ENCODE measurements at places on chromosomes 3 and 15.

DNA sequence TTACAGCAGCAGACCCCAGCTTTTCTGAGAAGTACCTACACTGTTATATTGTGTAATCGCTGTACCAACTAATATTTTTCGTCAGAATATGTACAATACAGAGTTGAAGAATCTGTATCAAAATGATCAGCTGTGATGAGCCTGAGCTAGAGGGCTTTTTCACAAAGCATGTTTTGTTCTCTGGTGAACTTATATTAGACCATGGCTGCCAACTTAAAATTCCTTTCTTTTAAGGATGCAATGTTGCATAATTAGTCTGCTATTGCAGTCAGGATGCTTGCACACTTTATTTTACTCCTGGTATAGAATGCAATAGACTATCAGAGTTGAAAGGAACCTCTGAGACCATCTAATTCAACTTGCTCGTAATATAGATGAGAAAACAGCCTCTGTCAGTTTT lies 127.8 kb downstream of the RBMS3 start:
- no peak for DNase-seq

DNA sequence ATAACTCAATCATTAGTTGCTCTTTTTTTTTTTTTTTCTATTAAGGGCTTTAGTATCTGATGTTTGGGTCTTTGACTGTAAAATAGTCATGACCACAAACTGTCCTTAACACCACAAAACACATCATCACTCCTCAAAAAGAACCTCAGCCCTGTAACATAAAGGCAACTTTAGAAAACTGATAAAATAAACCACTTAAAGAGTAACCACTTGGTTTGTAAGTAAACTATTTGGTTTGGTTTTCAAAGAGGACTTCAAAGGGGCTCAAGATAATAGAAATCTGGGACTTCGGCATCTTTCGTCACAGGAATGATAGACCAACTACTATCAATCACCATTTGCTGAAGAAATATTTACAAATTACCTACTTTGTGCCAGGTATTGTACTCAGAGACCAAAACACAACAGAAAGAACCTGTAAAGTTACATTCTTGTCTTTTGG lies 167.8 kb downstream of the FOXP1 start:
- no peak for DNase-seq

DNA sequence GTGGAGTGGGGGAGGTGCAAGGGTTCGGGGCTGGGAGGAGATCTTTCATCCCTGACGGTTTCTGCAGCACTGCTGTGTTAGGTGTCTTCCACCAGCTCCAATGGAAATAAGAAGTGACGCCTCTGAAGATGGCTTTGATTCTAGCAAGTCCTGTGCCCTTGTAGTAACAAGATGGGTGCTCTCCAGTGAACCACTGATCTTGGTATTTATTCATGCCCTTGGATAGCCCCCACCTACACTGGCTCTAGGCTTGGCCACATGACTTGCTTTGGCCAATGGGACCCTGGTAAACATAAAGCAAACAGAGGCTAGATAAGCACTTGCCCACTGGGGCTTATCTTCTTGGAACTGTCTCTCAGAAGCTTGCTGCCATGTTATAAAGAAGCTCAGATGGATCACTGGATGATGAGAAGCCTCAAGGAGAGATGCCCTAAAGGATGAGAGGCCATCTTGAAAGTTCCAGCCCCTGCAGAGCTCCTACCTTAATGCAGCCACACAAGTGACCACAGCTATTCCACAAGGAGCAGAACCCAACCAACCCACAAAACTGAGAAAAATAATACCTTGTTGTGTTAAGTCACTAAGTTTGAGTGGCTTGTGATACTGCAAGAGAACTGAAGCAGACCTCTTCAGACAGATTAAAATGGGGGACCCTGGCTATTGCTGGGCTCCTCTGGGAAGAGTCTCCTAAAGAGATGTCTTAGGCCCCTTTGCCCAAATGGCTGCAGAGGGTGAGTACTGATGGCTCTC lies 137.9 kb downstream of the PDCD6IP start:
- no peak for DNase-seq

GRCh38 chr15:64895285-64896065 lies 16.2 kb upstream of the ANKDD1A start:
- DNase-seq, result no peak

DNA sequence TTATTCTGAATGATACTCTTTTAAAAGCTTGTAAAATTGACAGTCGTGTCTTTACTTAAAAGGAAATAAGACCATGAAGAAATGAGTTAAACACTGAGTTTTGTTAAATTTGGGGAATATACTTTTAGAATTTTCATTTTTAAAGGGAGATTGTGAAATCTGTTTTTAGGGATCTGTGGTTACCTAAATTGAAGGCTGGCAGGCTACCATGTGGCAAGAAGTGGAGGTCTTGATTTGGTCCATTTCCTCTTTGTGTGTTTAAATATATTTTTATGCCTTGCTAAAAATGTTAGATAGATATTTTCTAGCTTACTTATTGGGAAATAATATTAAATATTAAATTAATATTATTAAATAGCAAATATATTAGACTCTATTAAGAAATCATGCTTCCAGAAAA lies 36.6 kb upstream of the SLC22A13 start:
- DNase-seq, result no peak

GRCh38 chr3:177448987-177449359 lies 251.7 kb upstream of the TBL1XR1 start:
- no peak for DNase-seq

GRCh38 chr3:86766331-86766730 lies 224.6 kb downstream of the VGLL3 start:
- DNase-seq, result no peak

DNA sequence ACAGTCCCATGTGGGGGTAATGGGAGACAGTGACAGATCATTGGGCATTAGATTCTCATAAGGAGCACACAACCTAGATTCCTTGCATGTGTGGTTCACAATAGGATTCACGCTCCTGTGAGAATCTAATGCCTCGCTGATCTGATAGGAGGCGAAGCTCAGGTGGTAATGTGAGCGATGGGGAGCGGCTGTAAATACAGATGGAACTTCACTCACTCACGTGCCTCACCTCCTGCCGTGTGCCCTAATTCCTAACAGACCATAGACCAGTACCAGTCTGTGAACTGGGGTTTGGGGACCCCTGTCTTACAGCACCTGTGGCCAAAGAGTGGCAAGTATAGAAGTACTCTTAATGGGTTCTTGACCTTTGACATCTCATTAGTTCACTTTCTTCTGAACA lies 554.7 kb downstream of the FOXP1 start:
- no peak for DNase-seq

DNA sequence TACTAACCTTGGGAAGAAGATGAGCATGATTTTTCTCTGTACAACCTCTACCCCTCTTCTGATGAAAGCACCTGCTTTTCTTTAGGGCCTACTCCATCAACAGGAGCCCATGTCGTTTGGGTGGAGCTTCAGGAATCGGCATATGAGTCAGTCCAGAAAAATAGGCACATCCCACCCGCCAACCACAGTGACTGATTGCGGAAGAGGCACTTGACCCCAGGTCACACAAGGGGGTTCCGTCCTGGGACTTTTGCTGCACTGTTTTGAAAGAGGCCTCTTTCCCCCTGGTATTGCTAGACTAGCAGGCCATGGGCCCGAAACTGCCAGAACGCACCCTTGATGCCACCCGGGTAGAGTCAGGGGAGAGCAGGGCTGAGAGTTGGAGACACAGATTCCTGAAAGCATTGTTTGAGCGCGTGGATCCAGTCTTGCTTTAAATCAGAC lies 19.3 kb upstream of the NRROS start:
- DNase-seq, result no peak

DNA sequence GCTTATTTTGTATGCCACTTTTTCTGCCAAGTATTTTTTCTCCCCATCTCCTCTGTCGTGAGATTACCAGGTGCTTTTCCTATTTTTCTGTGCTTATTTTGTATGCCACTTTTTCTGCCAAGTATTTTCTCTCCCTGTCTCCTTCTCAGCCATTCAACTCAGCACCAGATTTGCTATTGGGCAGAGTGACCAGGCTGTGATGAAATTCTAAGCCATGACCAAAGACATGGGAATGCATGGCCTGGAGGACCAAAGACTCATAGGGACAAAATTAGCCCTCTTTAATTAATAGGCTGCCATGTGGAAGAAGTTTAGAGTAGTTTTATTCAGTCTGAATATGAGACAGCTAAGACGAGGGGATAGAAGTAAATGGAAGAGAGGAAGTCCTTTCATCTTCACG lies 257.4 kb downstream of the SQOR start:
- DNase-seq, result no peak

DNA sequence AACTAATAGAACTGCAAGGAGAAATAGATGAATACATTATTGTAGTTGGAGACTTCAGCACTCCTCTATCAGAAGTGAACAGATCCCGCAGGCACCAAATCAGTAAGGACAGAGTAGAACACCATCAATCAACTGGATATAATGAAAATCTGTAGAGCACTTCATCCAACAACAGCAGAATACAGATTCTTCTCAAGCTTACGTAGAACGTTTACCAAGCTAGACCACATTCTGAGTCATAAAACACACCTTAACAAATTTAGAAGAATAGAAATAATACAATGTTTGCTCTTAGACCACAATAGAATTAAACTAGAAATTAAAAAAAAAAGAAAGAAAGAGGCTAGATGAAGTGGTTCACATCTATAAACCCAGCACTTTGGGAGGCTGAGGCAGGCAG lies 70.7 kb upstream of the NEDD4 start:
- no peak for DNase-seq

DNA sequence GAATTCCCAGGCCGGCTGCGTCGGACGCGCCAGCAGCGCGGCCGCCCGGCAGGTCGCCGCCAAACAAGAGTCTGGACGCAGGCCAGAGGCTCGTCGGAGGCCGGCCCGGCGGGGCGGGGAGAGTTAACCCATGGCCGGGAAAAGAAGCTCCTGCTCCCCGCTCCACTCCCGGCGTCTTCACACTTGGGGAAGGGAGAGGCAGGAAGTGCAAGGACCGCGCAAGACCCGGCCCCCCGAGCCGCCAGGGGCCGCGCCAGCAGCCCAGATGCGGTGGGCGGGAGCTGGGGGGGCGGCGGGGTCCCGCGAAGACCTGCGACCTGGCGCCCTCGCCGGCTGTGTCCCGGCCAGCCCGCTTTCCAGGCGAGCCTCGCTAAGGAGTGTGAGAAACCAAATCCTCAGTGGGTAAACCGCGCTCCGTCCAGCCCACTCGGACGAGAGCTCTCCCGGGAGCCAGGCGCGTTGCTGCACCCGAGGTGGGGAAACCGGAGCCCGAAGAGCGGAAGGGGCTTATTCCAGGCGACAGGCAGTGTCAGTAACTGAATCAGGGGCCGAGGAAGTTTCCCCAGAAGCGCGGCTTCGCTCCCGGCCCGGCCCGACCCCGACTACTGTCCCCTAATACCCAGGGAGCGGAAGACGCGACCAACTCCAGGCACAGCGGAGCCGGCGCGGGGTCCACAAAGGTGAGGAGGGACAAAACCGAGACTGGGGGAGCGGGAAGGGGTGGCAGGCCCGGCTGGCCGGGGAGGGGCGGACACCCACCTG lies 721 bp downstream of the ADAMTS7 start:
- DNase-seq, result no peak

DNA sequence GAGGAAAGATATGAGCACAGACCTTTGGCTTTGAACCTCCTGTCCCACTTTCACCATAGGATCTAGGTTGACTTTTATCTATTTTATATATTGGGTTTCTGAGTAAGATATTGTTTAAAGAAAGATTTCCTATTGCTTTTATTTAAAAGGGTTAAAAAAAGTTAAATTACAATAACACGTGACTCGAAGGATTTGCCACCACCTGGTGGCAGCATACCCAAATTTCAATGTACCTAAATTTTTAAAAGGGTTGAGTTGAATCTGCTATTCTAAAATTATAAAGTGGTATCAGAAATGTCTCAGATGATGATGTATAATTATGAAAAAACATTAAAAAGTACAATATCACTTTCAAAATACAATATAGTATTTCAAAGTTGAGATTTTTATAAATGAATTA lies 368.4 kb downstream of the MECOM start:
- no peak for DNase-seq

DNA sequence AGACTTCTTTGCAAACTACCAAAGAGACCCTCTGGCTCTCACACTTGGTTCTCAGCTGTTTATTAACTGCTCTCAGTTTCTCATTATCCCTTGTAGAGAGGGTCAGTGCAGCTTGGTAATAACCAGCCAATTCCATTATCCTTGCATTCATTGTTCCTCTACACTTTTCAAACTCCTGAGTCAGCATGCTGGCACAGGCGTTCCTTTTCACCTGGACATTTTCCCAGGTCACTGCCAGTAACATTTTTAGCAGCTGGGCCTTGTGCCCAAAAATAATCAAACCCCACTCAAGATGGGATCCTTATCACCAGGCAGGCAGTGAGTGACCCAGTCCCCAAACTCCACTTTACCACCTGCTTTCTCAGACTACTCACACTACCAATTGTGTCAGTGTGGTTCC lies 4.8 kb upstream of the SUMF1 start:
- DNase-seq, result no peak

DNA sequence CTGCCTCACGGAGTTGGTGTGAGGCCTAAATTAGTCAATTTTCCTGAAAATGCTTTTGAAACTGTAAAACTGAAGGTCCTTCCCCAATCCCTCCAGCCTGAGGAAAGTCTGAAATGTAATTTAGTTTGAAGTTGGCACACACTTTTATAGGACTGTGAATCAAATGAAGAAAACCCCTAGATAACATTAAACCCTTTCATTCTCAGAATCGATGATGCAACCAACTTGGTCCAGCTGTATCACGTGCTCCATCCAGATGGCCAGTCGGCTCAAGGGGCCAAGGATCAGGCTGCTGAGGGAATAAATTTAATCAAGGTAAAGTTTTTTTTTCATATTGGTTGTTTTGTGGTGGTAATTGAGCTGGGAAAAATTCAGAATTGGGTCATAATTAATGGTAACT lies 11.7 kb downstream of the MRPS22 start:
- DNase-seq, result no peak

GRCh38 chr15:83289160-83289559 lies 4.7 kb upstream of the BNC1 start:
- no peak for DNase-seq

GRCh38 chr3:81502236-81502635 lies 259.2 kb downstream of the GBE1 start:
- no peak for DNase-seq

DNA sequence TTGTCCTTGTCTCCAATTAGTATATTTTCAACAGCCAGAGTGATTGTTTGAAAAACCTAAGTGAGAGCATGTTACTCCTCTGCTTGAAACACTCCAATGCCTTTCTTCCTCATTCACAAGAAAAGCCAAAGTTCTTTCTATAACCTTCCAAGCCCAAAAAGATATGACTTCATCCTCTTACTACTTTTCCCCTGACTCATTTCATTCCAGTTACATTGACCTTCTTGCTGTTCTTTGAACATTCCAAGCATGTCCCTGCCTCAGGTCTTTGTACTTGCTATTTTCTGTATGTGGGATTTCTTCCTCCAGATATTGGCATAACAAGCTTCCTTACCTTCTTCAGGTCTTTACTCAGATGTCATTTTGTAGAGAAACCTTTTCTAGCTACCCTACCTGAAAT lies 28.3 kb downstream of the EHHADH start:
- DNase-seq, result no peak

All from glomerular endothelial cell (primary cell).